ENCODE measurements at places on chromosomes 11 and 22. TPM values are rescaled to one million over a fixed set of nuclear protein-coding genes. Genes with fewer than 3 reads are reported as not detected.

Gene GAL3ST3
- total RNA-seq, result 21.3 TPM

Gene OR51B4
- total RNA-seq, result not detected

Gene SCT
- 2.3 TPM for total RNA-seq

Gene KCNQ1OT1
- total RNA-seq, result 2.4 TPM

Gene PAK1
- total RNA-seq, result 166 TPM

Gene RGL4
- total RNA-seq, result not detected

Gene SHANK3
- total RNA-seq, result 9.7 TPM

Gene TEAD1
- 79.9 TPM for total RNA-seq

Gene CCDC116
- 0.27 TPM for total RNA-seq

GRCh38 chr22:31605851-31606585, 56.0 kb downstream of the PISD start:
- H3K27me3 ChIP-seq, result no peaks in the 10 kb centered on the region
- no peak overlapping the region for H3K4me3 ChIP-seq
- no peaks in the 10 kb centered on the region for H3K36me3 ChIP-seq

- H3K27me3 ChIP-seq, result peaks cover 42% of the 10 kb centered on the region
- DNase-seq, result no peak
- H3K36me3 ChIP-seq, result no peaks in the 10 kb centered on the region
- H3K4me1 ChIP-seq, result peaks cover 45% of the 10 kb centered on the region
These were observed 99.8 kb downstream of the PKNOX2 start for GRCh38 chr11:125264100-125265022.

DNA sequence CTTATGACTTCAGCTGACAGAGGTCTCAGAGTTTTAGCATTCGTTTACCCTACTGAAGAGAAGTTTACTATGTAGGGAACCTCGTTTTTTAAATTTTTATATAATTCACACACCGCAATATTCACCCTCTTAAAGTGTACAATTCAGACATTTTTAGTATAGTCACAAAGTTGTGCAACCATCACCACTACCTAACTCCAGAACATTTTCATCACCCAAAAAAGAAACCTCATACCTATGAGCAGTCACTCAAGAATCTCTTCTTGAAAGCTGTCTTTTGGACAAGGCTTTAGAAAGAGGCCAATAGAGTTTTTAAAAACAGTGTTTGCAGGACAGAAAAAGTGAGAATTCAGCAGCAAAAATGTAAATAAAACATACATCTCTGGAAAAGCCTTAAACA, 39.5 kb upstream of the CLNS1A start:
- no peaks in the 10 kb centered on the region for H3K27me3 ChIP-seq
- no peak overlapping the region for H3K27ac ChIP-seq
- DNase-seq, result no peak

DNA sequence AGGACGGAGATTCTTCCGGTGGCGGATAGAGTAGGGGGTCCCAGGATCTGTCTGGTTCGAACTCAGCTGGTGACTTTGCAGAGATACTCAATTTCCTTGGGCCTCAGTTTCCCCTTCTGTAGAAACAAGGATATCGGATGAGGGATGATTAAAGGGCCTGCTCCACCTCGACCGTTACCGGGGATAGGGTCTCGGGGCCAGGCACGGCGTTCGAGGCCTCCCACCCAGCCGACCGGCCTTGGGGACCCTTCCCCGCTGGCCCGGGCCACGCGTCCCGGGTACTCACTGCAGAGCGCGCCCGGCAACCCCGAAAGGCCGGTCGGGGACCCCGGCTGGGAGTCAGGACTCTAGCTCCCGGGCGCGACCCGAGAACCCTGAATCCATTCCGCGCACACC, 321 bp downstream of the RHBDD3 start:
- H3K27me3 ChIP-seq, result peaks cover 4% of the 10 kb centered on the region
- no peak for DNase-seq
- peak overlapping the region; percentile 73 for H3K27ac ChIP-seq
- H3K4me3 ChIP-seq, result peak overlapping the region; percentile 85
- H3K36me3 ChIP-seq, result peaks cover 39% of the 10 kb centered on the region

GRCh38 chr11:10358696-10359095, 53.8 kb downstream of the ADM start:
- DNase-seq, result no peak
- no peak overlapping the region for H3K27ac ChIP-seq
- peaks cover 27% of the 10 kb centered on the region for H3K36me3 ChIP-seq
- H3K27me3 ChIP-seq, result no peaks in the 10 kb centered on the region
- H3K4me3 ChIP-seq, result no peak overlapping the region

DNA sequence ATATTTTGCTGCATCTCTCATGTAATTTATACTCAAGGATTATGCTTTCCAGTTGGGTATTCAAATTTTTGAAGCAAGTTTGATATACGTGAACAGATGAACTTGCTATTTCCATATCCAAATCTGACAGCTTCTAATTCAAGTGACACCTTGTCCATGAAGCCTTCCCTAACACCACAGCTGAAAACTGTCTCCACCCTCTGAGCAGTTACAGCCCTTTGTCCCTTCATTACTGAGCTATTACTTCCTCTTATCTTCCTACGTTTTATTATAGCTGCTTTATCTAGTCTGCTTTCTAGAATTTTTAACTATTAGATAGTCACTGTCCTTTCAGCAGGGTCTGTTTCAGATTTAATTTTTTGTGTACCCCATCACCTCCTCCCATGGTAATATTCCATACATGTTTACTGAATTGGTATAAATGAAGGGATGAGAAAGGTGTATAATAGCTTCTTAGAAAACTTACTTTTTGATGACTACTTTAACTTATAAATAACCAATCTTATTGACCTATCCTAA, 13.3 kb upstream of the PRSS23 start:
- H3K27me3 ChIP-seq, result peaks cover 3% of the 10 kb centered on the region
- DNase-seq, result no peak
- no peak overlapping the region for H3K4me3 ChIP-seq
- H3K4me1 ChIP-seq, result no peaks in the 10 kb centered on the region
- H3K36me3 ChIP-seq, result no peaks in the 10 kb centered on the region

GRCh38 chr11:72584939-72585597, 89.2 kb downstream of the PDE2A start:
- peaks cover 85% of the 10 kb centered on the region for H3K27me3 ChIP-seq
- H3K36me3 ChIP-seq, result no peaks in the 10 kb centered on the region
- peaks cover 18% of the 10 kb centered on the region for H3K4me1 ChIP-seq
- DNase-seq, result no peak

GRCh38 chr11:134452026-134452837, 40.2 kb upstream of the B3GAT1 start:
- no peaks in the 10 kb centered on the region for H3K36me3 ChIP-seq
- no peak for DNase-seq
- no peak overlapping the region for H3K27ac ChIP-seq
- H3K4me3 ChIP-seq, result no peak overlapping the region
- H3K27me3 ChIP-seq, result no peaks in the 10 kb centered on the region
- H3K4me1 ChIP-seq, result 0 out of 2 replicates have a peak, but pooled peaks cover 4% of the 10 kb centered on the region

GRCh38 chr11:66498506-66498905, 11.9 kb upstream of the BBS1 start:
- no peak overlapping the region for H3K4me3 ChIP-seq
- no peak for DNase-seq
- no peaks in the 10 kb centered on the region for H3K27me3 ChIP-seq
- peaks cover 20% of the 10 kb centered on the region for H3K36me3 ChIP-seq
- no peaks in the 10 kb centered on the region for H3K4me1 ChIP-seq
- H3K27ac ChIP-seq, result no peak overlapping the region

DNA sequence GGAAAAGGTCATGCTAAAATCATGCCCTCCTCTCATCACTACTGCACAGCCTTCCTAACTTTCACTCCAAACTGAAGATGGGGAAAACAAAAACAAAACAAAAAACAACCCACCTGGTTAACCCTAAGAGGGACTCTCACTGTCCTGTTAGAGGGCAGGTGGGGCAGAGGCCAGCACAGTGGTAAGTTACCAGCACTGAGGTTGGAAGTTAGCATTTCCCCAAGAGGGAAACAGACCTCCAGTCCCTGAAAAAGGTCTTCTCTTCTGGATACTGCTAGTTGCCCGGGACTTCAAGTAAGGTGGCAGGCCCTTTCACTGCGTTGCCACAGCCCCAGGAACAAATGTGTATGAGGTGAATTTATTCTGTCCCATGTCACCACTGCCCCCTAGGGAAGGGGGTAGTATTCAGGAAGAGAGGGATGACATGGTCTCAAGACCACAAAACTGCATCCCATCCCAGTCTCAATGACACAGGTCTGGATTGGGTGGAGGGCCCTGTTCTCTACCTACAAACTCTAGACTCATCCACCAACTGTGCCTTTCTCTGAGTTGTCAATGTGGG, 792 bp upstream of the ADAMTS8 start:
- peaks cover 25% of the 10 kb centered on the region for H3K4me1 ChIP-seq
- peak overlapping the region; percentile 85 for H3K4me3 ChIP-seq
- peaks cover 46% of the 10 kb centered on the region for H3K27me3 ChIP-seq
- no peak overlapping the region for H3K27ac ChIP-seq

GRCh38 chr22:25814685-25815084, 72.7 kb downstream of the MYO18B start:
- no peaks in the 10 kb centered on the region for H3K4me1 ChIP-seq
- peaks cover 8% of the 10 kb centered on the region for H3K27me3 ChIP-seq
- no peak for DNase-seq
- H3K4me3 ChIP-seq, result no peak overlapping the region
- H3K36me3 ChIP-seq, result no peaks in the 10 kb centered on the region

DNA sequence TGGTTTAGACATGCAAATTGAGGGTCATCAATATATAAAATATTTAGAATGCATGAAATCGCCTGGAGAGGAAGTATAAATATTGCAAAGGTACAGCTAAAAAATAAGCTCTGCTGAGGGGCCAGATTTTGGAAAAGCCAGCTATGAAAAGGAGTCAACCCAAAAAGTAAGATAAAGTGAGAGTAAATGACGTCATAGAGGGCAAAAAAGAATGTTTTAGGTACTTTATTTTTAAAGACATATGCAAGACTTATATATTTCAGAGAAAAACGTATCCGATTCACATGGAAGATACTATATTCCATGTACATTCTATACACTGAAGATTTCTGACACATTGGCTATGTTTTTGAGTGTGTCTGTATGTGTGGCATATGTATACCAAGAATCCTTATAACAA, 13.6 kb downstream of the GRM5 start:
- H3K27me3 ChIP-seq, result no peaks in the 10 kb centered on the region
- no peaks in the 10 kb centered on the region for H3K36me3 ChIP-seq
- no peak overlapping the region for H3K4me3 ChIP-seq
- no peak overlapping the region for H3K27ac ChIP-seq

GRCh38 chr22:46993633-46994032, 231.2 kb downstream of the TBC1D22A start:
- no peaks in the 10 kb centered on the region for H3K27me3 ChIP-seq
- no peak overlapping the region for H3K27ac ChIP-seq
- no peak overlapping the region for H3K4me3 ChIP-seq

DNA sequence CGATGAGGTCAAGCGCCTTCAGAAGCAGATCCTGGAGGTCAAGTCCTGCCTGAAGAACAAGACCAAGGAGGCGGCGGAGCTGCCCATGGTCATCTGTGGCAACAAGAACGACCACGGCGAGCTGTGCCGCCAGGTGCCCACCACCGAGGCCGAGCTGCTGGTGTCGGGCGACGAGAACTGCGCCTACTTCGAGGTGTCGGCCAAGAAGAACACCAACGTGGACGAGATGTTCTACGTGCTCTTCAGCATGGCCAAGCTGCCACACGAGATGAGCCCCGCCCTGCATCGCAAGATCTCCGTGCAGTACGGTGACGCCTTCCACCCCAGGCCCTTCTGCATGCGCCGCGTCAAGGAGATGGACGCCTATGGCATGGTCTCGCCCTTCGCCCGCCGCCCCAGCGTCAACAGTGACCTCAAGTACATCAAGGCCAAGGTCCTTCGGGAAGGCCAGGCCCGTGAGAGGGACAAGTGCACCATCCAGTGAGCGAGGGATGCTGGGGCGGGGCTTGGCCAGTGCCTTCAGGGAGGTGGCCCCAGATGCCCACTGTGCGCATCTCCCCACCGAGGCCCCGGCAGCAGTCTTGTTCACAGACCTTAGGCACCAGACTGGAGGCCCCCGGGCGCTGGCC, 11.0 kb downstream of the RASD2 start:
- no peak overlapping the region for H3K27ac ChIP-seq
- no peaks in the 10 kb centered on the region for H3K27me3 ChIP-seq
- peaks cover 33% of the 10 kb centered on the region for H3K4me1 ChIP-seq
